ENCODE measurements at places on chromosomes 5 and 9. TPM values are rescaled to one million over a fixed set of nuclear protein-coding genes. Genes with fewer than 3 reads are reported as not detected.

CCL28 gene
- 23.8 TPM for total RNA-seq

CAMK2A gene
- not detected for total RNA-seq

DNA sequence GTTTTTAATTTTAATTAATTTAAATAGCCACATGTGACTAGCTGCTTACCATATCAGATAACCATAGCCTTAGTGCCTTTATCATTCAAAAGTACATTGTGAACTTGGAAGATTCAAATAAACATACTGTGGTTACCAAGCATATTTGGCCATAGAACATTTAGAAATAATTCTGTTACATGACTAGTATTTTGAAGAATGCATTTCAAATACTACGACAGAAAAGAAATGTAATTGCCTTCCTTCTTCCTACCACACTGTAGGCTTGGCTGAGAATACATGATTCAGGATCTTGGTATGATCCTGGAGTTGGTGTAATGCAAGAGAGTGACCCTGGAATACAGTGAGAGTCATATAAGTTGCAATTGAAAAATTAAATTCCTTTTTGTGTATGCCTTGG, 109.7 kb upstream of the PCA3 start:
- DNase-seq = no peak

DNA sequence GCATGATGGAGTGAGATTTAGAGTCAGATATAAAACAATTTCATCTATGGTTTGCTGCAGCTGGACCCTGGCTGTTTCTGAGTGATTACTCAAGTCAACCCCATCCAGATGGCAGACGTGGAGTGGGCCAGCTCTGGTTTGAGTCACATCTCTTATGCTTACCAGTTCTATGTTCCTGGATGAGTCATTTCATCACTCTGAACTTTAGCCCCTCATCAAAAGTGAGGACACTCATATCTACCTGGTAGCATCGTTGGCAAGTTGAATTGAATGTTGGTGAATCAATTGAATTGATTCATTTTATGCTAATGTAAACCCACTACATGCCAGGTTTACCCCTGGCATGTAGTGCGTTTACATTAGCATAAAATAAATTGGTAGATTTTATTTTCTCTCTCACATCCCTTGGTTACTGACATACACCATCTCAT, 176.4 kb downstream of the FGF18 start:
- DNase-seq = no peak

GRCh38 chr5:100690036-100690560, 154.9 kb downstream of the FAM174A start:
- no peak for DNase-seq

All from suprapubic skin (tissue), 4 donors.